Hindlimb muscle (tissue), 1 donor: ENCODE measurements at places on chromosomes 3 and 15. TPM values are rescaled to one million over a fixed set of nuclear protein-coding genes. Genes with fewer than 3 reads are reported as not detected.

- DNase-seq, result no peak
Measured at GRCh38 chr3:197420566-197420965, 122.2 kb upstream of the DLG1 start.

DNA sequence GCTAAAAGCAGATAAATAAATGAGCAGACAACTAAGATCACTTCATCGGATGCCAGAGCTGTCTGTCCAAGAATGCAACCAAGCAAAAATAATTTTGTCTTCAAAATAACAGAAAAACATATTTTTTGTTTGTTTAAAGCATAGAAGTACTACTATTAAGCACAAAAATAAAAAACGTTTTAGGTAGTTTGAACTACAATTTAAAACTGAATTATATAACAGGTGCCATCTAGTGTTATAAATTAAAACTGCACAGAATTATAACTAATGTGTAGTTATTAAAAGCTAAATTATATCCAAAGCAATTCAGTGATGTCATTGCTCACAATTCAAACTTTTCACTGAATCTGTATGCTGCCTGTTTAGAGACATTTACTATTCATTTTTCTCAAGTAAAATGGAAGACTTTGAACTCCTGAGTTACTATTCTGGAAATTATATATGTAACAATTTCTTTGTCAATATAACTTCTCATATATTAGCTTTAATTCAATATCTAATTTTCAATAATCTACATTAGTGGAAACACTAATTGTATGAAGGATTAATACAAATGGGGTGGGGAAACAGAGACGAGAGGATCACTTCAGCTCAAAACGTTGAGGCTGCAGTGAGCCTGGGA lies 29.5 kb downstream of the LINS1 start:
- no peak for DNase-seq

GRCh38 chr15:66965201-66965900 lies 100.1 kb upstream of the SMAD3 start:
- DNase-seq, result no peak

GRCh38 chr15:87671289-87671688 lies 585.2 kb downstream of the NTRK3 start:
- no peak for DNase-seq

- DNase-seq, result no peak
Measured at GRCh38 chr3:37984596-37984995, 6.0 kb upstream of the VILL start.

DNA sequence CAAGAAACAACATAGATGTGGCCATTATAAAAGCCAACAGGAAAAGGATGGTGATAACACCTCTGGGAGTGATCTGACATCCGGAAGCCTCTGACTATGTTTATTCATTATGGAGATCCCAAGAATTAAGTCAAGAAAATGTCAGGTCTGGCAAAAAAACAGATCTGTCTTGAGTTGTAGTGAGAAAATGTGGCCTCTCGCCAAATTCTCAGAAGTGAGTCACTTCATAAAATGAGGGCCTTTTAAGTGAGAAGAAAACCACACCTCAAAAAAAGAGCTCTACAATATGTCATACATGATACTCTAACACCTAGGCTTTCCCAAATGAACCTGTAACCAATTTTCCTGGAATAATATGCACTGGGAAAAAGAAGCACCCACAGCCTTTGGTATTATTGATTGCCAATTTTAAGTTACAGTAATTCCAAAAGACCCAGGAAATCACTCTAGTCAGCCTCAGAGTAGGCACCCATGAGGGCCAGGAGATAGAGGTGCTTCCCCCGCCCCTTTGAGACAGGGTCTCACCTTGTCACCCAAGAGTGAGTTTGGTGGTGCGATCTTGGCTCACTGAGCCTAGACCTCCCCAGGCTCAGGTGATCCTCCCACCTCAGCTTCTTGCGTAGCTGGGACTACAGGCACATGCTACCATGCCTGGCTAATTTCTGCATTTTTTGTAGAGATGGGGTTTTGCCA lies 38.0 kb downstream of the CCR3 start:
- DNase-seq, result no peak

DNA sequence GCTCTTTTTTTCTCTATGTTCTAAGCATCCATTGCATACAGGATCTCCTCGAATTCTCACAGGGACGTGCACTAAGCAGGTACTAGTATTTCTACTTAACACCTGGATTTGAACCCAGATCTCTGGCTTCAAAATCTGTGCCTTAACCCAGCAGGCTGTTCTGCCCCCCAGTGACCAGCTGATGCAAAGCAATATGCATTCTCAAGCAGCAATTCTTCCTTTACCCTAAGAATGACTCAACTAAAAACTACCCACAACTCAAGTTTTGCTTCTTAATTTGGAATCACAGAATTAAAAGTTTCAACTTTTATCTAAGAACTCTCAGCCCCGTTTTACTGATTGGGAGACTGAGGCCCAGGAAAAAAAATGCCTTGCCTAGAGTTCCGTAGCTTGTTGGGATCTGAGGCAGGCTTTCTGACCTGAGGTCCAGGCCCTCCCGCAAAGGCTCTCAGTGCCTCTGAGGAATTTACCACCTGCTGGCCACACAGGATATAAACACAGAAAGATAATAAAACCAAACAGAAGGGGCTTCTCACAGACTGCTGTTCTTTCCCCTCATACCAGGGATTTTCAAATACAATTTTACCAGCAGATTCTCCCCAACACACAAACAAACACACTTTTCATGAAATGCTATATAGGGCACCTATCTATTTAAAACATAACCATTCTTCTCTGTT lies 115.4 kb upstream of the RAD18 start:
- DNase-seq, result no peak

DNA sequence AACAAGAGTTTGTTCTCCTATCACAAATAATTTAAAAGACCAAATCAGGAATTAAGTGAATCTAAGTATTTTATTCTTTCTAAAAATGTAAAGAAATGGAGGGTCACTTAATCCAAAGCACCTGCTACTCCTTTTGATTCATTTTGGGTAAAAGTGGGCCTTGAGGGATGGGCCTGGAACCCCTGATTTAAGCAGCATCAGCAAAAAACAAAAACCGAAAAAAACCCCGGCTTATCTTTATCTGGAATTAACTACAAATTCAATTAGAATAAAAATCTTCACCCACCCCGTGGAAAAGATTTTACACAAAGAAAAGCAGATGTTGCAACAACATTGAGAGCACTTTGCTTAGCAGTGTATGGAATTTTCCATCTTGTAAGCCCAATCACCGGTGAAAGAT lies 1018.2 kb downstream of the MCTP2 start:
- DNase-seq, result no peak

DNA sequence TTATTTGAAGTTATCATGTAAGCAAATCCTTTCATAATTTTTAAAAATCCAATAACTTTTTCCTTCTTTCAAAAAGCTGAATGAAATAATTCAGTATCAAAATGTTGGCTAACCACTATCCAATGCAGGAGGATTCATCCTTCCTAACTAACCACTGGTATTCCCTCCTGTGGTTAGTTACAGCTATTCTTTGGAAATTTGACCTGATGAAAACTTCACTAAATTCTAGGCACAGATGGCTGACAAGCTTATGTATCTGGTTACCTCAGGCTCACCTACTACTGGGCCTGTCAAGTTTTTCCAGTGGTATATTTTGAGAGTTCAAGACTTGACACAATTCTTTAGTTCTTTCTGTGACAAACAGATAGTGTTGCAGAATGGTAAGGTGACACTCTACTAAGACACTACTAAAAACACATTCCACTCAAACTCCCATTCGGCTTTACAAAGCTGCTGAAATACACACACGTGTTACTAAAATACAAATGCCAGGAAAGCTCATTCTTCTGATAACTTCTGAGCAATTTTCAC lies 15.8 kb downstream of the NPTN start:
- no peak for DNase-seq

GRCh38 chr3:122343654-122344053 lies 18.6 kb downstream of the CSTA start:
- DNase-seq, result no peak

- DNase-seq, result no peak
Measured at GRCh38 chr3:12948891-12949711, 107.7 kb upstream of the RPL32 start.

- no peak for DNase-seq
Measured at GRCh38 chr3:158103081-158103886, 2.9 kb downstream of the SHOX2 start.

- no peak for DNase-seq
Measured at GRCh38 chr3:168889666-168890065, 773.8 kb downstream of the MECOM start.

DNA sequence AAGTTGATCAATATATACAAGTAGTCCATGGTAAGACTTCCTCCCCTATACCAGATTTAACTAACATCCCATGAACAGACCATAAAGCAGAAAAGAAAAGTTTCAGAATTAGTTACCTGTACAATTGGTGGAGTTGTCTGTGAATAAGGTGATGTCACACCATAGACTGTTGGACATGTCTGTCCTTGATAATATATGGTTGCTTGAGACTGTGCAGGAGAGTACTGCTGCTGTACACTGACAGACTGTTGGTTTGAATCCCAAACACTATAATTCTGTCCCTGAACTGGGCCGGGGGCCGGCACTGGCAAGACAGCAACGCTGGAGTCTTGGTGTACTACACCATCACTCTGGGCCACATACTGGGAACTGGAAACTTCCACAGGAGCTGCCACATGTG lies 77.2 kb downstream of the NBEAL2 start:
- no peak for DNase-seq

DNA sequence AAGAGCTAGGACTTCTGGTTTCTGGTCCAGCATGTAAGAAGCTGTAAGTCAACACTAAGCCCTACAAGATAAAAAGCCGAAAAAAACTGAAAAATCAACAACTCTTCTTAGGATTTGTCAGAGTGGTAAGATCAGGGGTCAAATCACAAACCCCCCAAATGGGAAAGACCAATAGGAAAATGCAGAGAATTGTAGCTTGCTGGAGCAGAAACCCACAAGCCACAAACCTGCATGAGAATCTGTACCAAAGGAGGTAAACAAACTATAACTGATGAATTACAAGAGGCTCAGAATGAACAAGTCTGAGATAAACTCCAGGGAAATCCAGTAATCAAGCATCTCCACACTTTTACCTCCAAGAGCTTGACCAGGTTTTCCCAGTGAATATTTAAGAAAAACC lies 36.0 kb downstream of the RFX7 start:
- DNase-seq, result no peak

- no peak for DNase-seq
Measured at GRCh38 chr3:16122155-16122554, 52.3 kb upstream of the GALNT15 start.

- no peak for DNase-seq
Measured at GRCh38 chr15:95327661-95328060, 1002.8 kb upstream of the NR2F2 start.

- DNase-seq, result no peak
Measured at GRCh38 chr15:48883699-48884098, 5.8 kb downstream of the EID1 start.

- DNase-seq, result peak; percentile 40
Measured at GRCh38 chr3:10344147-10344943, 23.4 kb upstream of the SEC13 start.

- no peak for DNase-seq
Measured at GRCh38 chr3:76369170-76369569, 583.8 kb upstream of the ZNF717 start.

GRCh38 chr3:149527531-149528339 lies 53.2 kb downstream of the TM4SF4 start:
- DNase-seq, result no peak

GRCh38 chr3:168216851-168217250 lies 121.1 kb upstream of the GOLIM4 start:
- no peak for DNase-seq

GRCh38 chr15:35427091-35427490 lies 118.9 kb downstream of the DPH6 start:
- DNase-seq, result no peak

DNA sequence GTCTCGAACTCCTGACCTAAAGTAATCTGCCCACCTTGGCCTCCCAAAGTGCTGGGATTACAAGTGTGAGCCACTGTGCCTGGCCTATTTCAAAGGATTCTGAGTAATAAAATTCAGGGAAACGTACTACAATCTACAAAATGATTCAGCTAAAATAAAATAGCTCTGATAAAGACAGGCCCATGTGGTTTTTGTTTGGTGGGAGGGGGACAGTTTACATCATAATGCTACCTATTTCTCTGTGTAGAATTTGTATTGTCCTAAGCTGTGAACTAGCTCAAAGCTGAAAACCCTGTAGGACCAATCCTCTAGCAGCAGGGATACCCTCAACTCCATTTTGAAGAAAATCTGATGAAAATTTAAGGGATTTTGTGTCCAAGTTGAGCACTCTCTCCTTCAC lies 25.8 kb downstream of the CDV3 start:
- DNase-seq, result no peak

- DNase-seq, result no peak
Measured at GRCh38 chr3:172536505-172536904, 13.3 kb upstream of the TNFSF10 start.

DNA sequence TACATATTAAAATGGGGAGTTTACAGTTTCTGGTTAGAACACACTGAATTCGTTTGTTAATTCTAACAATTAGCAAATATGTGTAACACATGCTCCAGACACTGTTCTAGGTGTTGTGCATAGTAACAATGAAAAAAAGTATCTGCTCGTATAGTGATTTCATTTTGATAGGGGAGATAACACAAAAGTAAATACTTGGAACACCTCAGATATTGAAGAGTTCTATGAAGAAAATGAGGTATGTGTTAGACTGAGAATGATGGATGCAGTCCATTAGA lies 6.8 kb upstream of the TMF1 start:
- DNase-seq, result no peak

GRCh38 chr3:123365450-123366143 lies 83.3 kb downstream of the ADCY5 start:
- DNase-seq, result no peak

- no peak for DNase-seq
Measured at GRCh38 chr3:110495201-110495927, 576.3 kb upstream of the NECTIN3 start.

Gene SCAMP5
- 3.9 TPM for polyA plus RNA-seq

Gene ACP3
- polyA plus RNA-seq, result 0.81 TPM

Gene C3orf22
- polyA plus RNA-seq, result not detected

Gene DPPA2
- not detected for polyA plus RNA-seq

Gene STRIT1
- polyA plus RNA-seq, result 24.2 TPM

Gene GOLGA8R
- 8.3 TPM for polyA plus RNA-seq

Gene TIMP4
- 2.1 TPM for polyA plus RNA-seq

Gene LEKR1
- 1.1 TPM for polyA plus RNA-seq

Gene PLOD2
- 10.7 TPM for polyA plus RNA-seq

Gene CNBP
- polyA plus RNA-seq, result 278 TPM

Gene TMEM158
- polyA plus RNA-seq, result 1.2 TPM

Gene EDC3
- 29.3 TPM for polyA plus RNA-seq

Gene INSYN1
- polyA plus RNA-seq, result 4.3 TPM
